ENCODE measurements at places on chromosomes 7 and 10. TPM values are rescaled to one million over a fixed set of nuclear protein-coding genes. Genes with fewer than 3 reads are reported as not detected.

The CHCHD3 gene
- 72.1 TPM for total RNA-seq

The CYTH3 gene
- 34.9 TPM for total RNA-seq

The PTEN gene
- total RNA-seq, result 40.9 TPM

The FKBP6 gene
- total RNA-seq, result not detected

The PCLO gene
- total RNA-seq, result 2.9 TPM

The SVOPL gene
- total RNA-seq, result not detected

The HMX2 gene
- not detected for total RNA-seq

The MET gene
- 44.5 TPM for total RNA-seq

The SMO gene
- 9.7 TPM for total RNA-seq

The CAV1 gene
- total RNA-seq, result 856 TPM

The SEC23IP gene
- total RNA-seq, result 29.1 TPM

The EPHA1 gene
- not detected for total RNA-seq

The AGK gene
- 32.9 TPM for total RNA-seq

The KNDC1 gene
- 0.58 TPM for total RNA-seq

The KAZALD1 gene
- 9.8 TPM for total RNA-seq

The FAM25C gene
- total RNA-seq, result not detected

The MACC1 gene
- not detected for total RNA-seq

The INSYN2A gene
- under 0.01 TPM for total RNA-seq

The TMEM213 gene
- total RNA-seq, result not detected

The AOC1 gene
- not detected for total RNA-seq

The NME8 gene
- not detected for total RNA-seq

The ZNF273 gene
- total RNA-seq, result 1.9 TPM

The NRAP gene
- not detected for total RNA-seq

The SLC26A3 gene
- total RNA-seq, result not detected

The BTBD16 gene
- not detected for total RNA-seq
